ENCODE measurements at places on chromosomes 13 and 19.

- DNase-seq, result no peak
Measured at GRCh38 chr13:96617528-96617927, 376.7 kb downstream of the OXGR1 start.

DNA sequence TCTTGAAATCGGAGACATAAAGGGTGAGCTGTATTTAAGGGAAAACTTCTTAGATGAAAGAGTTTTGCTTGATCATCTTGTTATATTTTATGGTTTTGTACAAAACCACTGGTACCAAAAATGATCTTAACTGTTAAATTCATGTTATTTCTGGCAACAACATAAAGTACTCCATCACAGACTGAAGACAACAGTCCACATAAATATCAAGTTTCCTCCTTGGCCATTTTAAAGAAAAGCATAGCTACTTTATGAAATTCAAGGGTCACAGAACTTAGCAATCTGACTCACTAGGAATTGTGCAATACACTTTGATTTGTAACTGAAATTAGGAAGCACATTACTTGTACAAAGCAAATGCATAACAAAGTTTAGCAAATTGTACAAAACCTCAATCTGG lies 66.3 kb downstream of the TBC1D4 start:
- DNase-seq, result peak; percentile 76

- no peak for DNase-seq
Measured at GRCh38 chr13:70172946-70173597, 64.8 kb upstream of the KLHL1 start.

- DNase-seq, result no peak
Measured at GRCh38 chr19:11451871-11452619, 16.6 kb downstream of the PRKCSH start.

GRCh38 chr13:31008400-31009115 lies 76.1 kb downstream of the TEX26 start:
- DNase-seq, result no peak

GRCh38 chr13:74221752-74222151 lies 87.5 kb upstream of the KLF12 start:
- DNase-seq, result no peak

DNA sequence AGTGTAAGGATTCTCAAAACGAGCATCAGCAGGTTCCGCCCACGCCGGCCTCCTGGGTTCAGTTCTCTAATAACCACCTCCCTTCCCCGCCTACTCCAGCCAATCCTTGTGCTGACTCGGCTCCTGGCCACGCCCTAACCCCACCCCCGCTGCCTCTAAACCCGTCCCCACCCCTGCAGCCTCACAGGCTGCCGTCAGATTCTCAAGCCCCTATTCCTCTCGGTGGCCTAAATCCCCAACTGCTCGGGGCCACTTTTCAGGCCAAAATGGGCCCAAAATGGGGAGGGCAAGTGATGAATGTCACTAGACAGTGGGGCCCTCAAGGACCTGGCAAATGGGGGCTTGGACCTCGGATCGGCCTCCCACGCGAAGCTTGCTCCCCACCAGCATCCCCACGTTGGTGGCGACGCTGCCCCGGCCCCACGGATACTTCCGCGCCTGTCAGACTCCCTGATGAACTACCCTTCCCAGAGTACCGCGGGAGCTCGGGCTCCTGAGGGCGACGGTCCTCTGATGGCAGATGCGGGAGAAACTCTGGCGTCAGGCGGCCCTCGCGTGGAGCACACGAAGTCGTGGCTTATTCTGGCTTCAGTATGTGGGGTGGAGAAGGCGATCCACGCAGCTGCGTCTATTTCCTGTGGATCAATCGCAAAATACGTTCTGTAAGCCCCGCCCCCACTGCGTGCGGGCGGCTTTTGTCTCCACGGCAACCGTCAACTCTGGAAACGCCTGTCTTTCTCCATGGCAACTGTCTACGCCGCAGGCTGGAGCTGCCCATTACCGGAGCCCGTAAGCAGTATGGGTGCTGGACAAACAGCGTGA lies 24.8 kb downstream of the ZNF473 start:
- DNase-seq, result peak; percentile 81

- no peak for DNase-seq
Measured at GRCh38 chr19:27972291-27973040, 1240.5 kb downstream of the UQCRFS1 start.

GRCh38 chr13:60167121-60167520 lies 3.4 kb upstream of the DIAPH3 start:
- DNase-seq, result no peak

GRCh38 chr19:56993851-56994250 lies 125.9 kb upstream of the USP29 start:
- DNase-seq, result no peak

DNA sequence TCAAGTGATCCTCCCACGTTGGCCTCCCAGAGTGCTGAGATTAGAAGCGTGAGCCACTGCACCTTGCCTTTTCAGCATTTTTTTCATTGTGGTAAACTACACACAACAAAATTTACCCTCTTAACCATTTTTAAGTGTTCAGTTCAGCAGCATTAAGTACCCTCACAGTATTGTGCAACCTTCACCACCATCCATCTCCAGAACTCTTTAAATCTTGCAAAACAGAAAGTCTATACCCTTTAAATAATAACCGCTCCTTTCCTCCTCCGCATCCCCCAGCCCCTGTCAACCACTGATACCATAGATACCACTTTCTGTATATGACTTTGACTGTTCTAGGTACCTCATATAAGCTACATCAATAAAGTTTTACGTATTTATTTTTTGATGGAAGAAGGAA lies 20.8 kb upstream of the CASP14 start:
- DNase-seq, result no peak

DNA sequence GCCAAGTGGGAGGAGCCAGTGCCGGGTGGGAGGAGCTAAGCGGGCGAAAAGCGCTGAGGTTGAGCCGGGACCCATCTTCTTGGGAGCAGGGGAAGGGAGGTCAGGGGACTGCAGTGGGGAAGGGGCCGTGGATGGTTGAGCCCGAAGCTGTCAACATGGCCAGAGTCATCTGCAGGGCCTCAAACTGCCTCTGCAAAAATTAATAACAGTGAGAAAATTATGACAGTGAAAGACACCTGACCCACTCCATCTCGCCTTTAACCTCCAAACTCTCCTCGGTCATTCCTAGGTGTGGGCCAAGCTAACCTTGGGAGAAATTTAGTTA lies 30.1 kb downstream of the ZNF557 start:
- no peak for DNase-seq

DNA sequence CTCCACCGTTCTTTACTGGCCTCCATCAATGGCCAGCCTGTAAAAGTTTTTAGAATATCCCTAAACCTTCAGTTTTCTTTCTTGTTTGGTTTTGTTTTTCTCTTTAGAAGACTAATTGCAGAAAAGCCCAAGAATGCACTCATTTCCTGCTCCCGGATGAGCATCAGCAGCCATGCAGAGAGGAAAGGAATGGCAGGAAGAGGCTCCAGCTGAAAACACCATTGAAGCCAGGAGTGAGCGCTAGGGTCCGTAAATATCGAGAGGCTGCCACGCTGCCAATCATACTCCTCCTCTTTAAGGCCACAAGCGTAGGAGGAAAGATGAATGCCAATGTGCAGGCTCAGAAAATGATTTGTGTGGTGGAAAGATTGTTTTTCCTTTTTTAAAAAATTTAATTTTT lies 57.4 kb upstream of the UBE2L5 start:
- peak; percentile 55 for DNase-seq

DNA sequence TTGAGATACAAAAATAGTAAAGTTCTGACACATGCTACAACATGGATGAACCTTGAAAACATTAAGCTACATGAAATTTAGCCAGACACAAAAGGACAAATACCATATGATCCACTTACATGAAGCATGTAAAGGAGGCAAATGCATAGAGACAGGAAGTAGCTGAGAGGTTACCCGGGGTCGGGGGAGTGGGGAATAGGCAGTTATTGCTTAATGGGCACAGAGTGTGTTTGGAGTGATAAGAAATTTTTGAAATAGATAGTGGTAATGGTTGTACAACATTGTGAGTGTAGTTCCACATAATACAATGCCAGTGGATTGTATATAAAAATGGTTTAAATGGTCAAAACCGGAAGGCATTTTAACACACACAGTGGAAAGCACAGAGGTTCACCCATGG lies 4.3 kb downstream of the N4BP2L1 start:
- no peak for DNase-seq

DNA sequence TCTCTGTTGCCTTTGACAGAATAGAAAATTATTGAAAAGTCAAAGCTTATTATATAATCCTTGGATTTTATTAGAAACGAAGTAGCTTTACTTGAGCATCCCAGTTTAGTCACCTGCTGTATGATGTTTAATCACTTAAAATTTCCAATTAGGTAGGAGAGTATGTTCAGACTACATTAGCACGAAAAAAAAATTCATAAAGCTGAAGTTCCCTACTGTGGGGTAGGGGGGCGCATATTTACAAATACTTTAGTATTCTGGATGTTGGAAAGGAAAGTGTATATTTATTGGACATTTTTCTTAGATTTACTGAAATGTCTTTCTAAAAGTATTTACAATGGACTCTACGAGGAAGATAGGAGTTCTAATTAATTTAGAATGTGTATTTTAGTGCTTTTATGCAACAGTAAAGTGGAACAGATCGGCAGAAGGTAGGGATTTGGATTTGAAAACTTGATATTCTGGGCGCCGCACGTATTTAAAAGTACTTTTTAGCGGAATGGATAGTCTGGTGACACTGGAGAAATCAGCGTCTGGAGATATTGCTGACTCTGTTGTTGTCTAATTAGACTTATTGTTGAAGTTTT lies 1.9 kb downstream of the CDK8 start:
- peak; percentile 14 for DNase-seq
